ENCODE measurements at places on chromosomes 1 and 21. TPM values are rescaled to one million over a fixed set of nuclear protein-coding genes. Genes with fewer than 3 reads are reported as not detected.

The TIE1 gene
- 699 TPM for total RNA-seq

The SPRR2G gene
- not detected for total RNA-seq

DNA sequence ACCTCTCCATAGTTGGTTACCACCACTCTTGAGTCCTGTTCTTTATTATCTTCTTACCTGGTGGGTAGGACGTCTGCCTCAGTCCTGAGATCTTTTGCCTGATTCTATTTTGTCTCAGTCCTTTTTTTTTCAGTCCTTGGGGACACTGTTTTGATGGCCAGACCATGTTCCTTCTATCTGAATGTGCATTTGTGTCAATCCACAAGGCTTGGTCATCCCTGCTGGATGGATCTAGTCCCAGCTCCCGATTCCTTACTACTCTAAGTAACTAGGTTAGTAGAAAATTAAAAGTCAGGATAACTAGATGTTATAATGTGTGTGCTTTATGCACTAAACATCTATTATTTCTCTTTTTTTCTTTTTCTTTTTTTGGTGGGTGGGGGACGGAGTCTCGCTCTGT lies 28.1 kb upstream of the AK4 start:
- no peak for DNase-seq

- DNase-seq: no peak
These were observed 56.3 kb downstream of the SMYD3 start for GRCh38 chr1:246450611-246451251.

Data from pulmonary artery endothelial cell (primary cell).